SJSA1 (cell line): ENCODE measurements at places on chromosomes 16 and 17. TPM values are rescaled to one million over a fixed set of nuclear protein-coding genes. Genes with fewer than 3 reads are reported as not detected.

Gene ITGAD
- total RNA-seq: not detected in 2 replicates

- H3K4me3 ChIP-seq: no peak overlapping the region
- H3K4me1 ChIP-seq: peaks cover 60% of the 10 kb centered on the region
- H3K27ac ChIP-seq: peak overlapping the region; percentile 99
- no peaks in the 10 kb centered on the region; the same call in 1 of the 2 replicates for H3K36me3 ChIP-seq
These were observed 209.4 kb upstream of the CIBAR2 start for GRCh38 chr16:85321509-85322271.

GRCh38 chr16:76696876-76697275, 419.7 kb downstream of the CNTNAP4 start:
- no peaks in the 10 kb centered on the region for H3K27me3 ChIP-seq
- no peaks in the 10 kb centered on the region for H3K4me1 ChIP-seq
- no peaks in the 10 kb centered on the region for H3K36me3 ChIP-seq
- no peak overlapping the region for H3K4me3 ChIP-seq
- no peak overlapping the region for H3K27ac ChIP-seq

DNA sequence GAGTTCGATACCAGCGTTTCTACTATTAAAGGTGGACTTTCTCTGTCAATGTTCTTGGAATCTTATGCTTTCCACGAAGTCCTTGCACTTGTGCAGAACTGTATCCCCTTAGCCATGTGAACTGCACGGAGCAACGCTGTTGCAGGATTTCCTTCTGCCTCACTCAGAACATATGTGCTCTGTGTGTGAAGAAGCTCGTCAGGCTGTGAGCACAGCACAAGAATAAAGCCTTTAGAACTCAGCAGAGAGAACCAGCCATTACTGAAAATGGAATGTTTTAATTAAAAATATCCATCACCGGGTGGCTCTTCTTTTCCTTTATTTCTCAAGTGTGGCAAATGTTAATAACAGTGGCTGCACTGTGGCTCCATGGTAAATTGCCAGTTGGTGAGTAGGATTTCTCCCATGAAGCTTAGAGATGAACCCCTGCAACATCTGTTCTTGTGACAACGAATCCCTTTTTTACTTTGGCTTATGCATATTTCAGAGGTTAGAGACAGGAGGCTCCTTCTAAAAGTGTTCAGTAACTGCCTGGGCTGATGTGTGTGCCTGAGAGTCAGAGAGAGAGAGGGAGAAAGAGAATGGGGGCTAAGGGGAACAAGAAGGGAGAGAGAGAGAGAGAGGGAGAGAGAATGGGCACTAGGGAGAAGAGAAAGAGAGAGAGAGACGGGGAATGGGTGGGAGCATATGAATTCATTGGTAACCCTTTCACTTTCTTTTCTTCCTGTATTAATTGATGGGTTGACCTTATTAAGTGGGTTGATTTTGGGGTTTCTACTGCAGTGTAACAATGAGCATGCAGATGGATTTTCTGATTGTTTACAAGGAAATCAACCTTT, 50.0 kb downstream of the RPTOR start:
- no peaks in the 10 kb centered on the region for H3K27me3 ChIP-seq
- H3K27ac ChIP-seq: no peak overlapping the region
- H3K4me1 ChIP-seq: 0 out of 2 replicates have a peak, but pooled peaks cover 5% of the 10 kb centered on the region
- no peak overlapping the region for H3K4me3 ChIP-seq
- no peak for DNase-seq
- no peaks in the 10 kb centered on the region for H3K36me3 ChIP-seq
